ENCODE measurements at places on chromosomes 13 and 19. TPM values are rescaled to one million over a fixed set of nuclear protein-coding genes. Genes with fewer than 3 reads are reported as not detected.

The MRI1 gene
- total RNA-seq, result 18.6 TPM

GRCh38 chr13:59865398-59865797 is 298.3 kb downstream of the DIAPH3 start:
- DNase-seq, result no peak

GRCh38 chr19:5046339-5047039 is 77.6 kb downstream of the KDM4B start:
- DNase-seq, result no peak

The COMP gene
- total RNA-seq, result 0.57 TPM

The CGB2 gene
- total RNA-seq, result not detected

DNA sequence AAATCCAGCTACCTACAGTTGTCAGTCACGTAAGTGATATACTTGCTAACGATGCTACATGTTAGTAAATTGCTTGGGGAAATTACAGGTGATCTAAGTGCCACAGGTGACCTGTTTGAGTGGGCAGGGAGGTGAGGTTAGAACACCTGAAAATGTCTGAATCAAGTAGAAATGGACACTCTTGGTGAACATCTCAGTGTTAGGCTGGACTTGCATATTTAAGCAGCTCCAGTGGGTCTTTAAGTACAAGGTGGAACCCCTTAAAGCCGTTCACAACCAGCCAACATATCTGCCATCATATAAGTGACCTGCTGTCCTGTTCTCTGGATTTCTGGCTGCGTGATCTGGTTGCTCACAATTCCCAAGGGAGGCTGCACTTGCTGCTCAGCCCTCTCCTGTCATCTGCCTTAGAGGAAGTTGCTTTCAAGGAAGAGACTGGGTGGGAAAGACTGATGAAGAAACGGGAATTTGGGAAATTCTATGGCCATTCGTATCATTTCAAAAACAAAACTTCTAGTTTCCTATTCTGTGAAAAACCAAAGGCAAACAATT is 244.0 kb downstream of the DCLK1 start:
- DNase-seq, result no peak

The KLK15 gene
- total RNA-seq, result not detected

DNA sequence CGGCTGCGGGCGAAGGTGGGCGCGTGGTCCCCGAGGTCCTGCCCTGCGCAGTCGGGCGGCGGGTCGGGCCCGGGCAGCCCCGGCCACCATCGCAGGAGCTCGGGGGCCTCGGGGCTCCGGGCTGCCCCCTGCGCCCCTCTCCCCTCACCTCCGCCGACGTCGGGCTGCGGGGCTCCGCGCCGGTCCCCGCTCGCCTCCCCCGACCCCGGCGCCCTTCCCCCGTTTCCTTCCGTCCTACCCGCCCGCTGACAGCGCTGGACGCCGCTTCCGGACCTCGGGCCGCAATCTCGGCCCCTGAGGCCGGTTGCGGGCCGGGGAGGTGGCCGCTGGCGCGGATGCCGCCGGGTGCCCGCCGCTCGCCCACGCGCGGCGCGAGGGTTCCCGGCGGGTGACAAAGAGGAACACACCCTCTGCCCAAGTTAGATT is 720 bp downstream of the FARP1 start:
- DNase-seq, result no peak

- peak; percentile 98 for DNase-seq
Observed at GRCh38 chr19:20565321-20566018, at the start of gene ZNF737. Gene ZNF737, minus strand, starts transcription at chr19:20565781. Its CDS starts 141 bp downstream, at chr19:20565640.
